NCI-H345 (cell line): ENCODE measurements at places on chromosomes 4 and X.

- no peak for DNase-seq
Observed at GRCh38 chr4:187171706-187172339, 448.2 kb upstream of the FAT1 start.

GRCh38 chrX:144732588-144732987 is 514.7 kb upstream of the SPANXN1 start:
- no peak for DNase-seq

DNA sequence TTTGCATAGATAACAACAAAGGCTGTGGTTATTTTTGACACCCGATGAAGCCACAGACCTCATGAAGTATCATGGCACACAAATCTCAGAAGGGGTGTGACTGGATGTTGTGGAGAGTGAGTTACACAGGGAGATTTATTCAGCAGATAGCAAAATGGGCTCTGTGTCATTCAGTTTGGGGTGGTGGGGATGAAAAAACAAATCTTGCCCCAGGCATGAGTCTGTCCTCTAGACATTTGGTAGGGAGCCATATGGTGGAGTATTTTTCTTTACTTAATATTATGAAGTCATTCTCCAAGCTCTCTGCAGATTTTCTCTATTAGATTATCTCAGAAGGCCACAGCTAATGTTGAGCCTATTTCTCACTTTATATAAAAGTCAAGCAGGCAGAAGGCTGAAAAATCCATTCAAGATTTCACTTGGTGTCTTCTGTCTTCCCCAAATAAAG is 277.1 kb upstream of the TENM3 start:
- DNase-seq: no peak

- DNase-seq: no peak
Observed at GRCh38 chr4:139943277-139943676, 210.7 kb downstream of the MAML3 start.

GRCh38 chrX:111083081-111083480 is 12.9 kb upstream of the PAK3 start:
- DNase-seq: no peak

DNA sequence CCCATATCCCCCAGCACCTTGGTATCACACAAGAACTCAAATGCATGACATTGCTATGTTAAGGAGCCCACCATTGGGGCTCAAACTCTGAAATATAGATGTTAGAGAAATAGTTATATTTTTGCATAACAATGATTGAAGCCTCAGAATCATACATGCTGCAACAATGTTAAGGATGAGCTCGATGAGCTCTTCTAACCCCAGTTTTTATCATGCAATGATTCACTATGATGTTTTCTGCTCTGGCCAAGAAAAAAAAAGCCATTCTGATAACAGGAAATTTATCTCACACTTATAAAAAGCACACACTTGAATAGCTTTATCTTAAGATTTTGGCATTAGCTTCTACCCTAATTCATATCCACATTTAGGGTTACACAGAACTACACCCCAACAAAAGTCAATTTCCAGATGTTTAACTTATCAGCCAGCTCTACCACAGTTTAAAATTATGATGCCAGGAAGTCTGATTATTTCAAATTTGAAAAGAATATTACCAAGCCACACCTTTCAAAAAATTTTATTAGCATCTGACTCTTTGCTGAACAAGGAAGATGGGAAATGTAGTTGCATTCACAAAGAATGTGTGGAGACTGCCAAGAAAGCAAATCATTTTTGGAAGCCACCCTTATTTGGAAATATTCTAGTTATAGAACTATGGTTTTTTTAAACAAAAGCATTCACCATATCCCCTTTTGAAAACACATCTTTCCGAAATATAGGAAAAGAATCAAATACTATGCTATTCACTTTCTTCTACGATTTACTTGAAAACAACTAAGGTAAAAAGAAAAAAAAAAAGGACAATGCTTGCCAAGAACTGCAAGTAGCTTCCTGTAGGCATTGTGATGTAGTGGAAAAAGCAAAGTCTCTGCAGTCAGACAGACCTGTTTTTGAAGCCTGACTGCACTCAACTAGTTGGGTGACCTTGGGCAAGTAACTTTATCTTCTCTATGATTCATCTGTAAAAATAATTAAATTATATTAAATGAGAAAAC is 100.8 kb upstream of the PLS3 start:
- no peak for DNase-seq

GRCh38 chr4:94757192-94758140 is at the start of gene BMPR1B:
TSS of gene BMPR1B (plus strand) at chr4:94757955. CDS start at chr4:95104425, 346,470 bp downstream.
- DNase-seq: no peak

- no peak for DNase-seq
Observed at GRCh38 chrX:69143530-69143929, 21.7 kb downstream of the PJA1 start.

GRCh38 chrX:17372052-17372451 is 2.9 kb upstream of the NHS start:
- DNase-seq: no peak

DNA sequence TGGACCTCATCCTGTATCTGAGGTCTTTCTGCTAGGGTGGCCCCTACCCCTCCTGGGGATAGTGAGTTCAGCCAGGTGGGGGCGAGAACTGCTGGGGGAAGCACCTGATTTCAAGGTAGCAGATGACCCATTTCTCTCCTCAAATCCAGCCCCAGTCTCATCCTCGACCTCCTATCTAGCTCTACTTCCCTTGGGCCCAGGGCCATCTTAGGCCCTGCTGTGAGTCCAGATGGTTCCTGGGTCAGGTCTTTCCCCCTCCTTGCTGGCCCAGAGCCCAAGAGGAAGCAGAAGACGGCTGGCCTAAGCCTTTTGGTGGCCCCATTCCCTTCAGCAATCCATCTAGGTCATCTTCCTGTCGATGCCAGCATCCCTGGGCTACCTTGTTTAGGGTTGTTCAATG is 3.3 kb downstream of the CDK16 start:
- no peak for DNase-seq

DNA sequence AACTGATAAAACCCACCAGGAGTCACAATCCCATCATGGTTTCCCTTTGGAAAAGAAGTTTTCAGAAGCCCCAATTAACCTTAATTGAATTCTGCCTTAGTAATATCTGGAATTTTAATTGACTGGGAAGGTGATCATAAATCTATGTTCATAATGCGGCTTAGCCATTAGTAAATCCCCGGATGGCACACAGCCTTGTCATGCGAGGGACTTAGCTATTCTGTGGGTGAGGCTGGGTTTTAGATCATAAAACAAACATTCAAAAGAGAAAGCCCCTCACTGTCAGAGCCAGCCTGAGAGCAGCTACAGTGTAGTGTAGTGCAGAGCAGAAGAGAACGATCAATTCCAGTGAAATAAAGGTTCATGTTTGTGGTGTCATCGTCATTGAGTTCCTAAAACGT is 124.0 kb upstream of the NOCT start:
- DNase-seq: peak; percentile 68

- peak; percentile 4 for DNase-seq
Observed at GRCh38 chrX:18348047-18348446, 6.4 kb downstream of the SCML2 start.

DNA sequence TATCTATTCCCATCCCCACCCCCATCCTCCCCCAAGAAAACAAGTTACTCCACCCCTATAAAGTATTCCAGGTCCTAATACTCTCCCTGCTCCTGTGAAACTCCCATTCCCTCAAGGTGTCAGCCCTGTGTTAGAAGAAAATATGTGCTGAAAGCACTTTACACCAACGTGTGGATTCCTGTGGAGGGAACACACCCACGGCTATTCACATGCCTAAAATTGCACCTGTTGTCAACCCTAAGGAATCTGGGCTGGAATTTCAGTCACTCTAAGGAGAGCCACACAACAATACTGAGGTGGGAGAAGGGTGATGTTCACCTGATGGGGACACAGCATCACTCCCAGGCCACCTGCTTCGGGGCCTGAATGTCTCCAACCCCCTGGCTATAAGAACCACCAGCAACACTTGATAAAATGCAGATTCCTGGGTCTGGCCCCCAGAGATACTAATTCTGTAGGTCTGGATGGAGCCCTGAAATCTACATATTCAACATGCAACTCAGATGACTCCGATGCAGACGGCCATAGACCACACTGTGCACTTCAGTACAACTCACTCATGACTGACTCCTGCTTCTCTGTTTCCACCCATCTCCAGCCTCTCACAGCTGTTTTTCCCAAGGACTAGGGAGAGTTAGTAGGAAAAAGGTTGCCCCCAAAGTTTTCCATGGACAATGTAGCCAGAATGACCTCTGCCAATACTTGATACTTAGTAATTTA is 15.8 kb downstream of the SCD5 start:
- DNase-seq: no peak

- DNase-seq: no peak
Observed at GRCh38 chr4:12170308-12170707, 741.6 kb upstream of the HS3ST1 start.

DNA sequence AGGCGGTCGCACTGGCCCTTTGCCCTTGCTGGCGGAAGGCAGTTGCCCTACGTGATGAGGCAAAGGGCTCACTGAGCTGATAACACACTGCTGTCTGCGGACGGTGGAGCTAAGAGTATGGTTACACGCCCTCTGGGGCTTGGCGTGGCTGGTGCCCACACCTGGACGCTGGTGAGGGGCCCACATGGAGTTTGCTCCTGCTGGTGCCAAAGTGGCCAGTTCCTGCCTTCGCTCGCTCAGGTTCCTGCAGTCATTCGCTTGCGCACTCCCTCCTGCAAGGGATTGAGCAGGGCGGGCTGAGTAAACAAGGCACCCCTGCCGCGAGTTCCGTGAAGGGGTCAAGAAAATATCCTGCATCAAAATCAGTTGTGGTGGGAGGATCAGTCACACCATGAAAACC is 18.4 kb downstream of the SPARCL1 start:
- DNase-seq: no peak

DNA sequence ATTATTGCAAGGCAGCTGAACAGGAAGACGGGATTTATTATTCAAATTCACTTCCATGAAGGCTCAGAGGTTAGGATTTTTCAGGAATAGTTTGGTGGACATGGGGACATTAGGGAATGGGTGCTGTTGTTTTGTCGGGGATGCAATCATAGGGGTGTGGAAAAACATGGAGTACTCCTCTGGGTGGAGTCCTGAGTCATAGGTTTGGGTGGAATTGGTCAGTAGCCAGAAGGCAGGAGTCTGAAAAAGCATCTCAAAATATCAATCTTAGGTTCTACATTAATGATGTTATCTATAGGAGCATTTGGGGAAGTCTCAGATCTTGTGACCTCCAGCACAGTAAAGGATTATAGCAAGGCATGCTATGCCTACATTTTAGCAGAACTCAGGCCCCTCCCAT is 14.5 kb upstream of the ETNPPL start:
- no peak for DNase-seq

- DNase-seq: peak; percentile 1
Observed at GRCh38 chrX:116490104-116490503, 27.3 kb upstream of the CT83 start.

GRCh38 chr4:145840162-145840768 is 98.4 kb downstream of the ZNF827 start:
- DNase-seq: peak; percentile 5
